Heart right ventricle (tissue), 16 donors: ENCODE measurements at places on chromosomes 3 and 15. TPM values are rescaled to one million over a fixed set of nuclear protein-coding genes. Genes with fewer than 3 reads are reported as not detected.

Gene RASA2
- total RNA-seq = 5.5 TPM

Gene CPA3
- total RNA-seq = 1.6 TPM

Gene CEMIP
- total RNA-seq = 1.5 TPM

GRCh38 chr3:25901796-25902195 is 111.9 kb downstream of the OXSM start:
- no peaks in the 10 kb centered on the region for H3K27me3 ChIP-seq
- no peak overlapping the region for H3K27ac ChIP-seq
- no peak overlapping the region for H3K4me3 ChIP-seq
- H3K4me1 ChIP-seq = no peaks in the 10 kb centered on the region

DNA sequence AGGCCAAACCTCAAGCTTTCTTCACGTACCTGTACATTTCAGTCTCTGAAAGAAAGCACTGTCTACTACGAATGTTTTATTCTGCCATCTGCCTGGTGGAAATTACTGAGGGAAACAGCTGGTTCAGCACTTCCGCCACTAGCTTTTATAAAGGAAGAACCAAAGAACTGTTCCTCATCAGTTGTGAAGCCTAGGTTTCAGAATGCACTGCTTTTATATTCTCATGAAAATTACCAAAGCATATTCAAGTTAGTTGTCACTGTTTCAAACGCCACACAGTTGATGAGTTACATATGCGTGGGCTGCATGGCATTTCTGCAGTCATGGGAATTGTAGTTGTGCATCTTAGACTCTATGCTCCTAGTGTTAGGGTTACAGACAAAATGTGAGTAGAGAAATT is 21.5 kb upstream of the ZBTB38 start:
- H3K4me1 ChIP-seq = no peaks in the 10 kb centered on the region
- H3K27ac ChIP-seq = no peak overlapping the region
- DNase-seq = no peak
- no peaks in the 10 kb centered on the region for H3K27me3 ChIP-seq
- no peak overlapping the region for H3K4me3 ChIP-seq

DNA sequence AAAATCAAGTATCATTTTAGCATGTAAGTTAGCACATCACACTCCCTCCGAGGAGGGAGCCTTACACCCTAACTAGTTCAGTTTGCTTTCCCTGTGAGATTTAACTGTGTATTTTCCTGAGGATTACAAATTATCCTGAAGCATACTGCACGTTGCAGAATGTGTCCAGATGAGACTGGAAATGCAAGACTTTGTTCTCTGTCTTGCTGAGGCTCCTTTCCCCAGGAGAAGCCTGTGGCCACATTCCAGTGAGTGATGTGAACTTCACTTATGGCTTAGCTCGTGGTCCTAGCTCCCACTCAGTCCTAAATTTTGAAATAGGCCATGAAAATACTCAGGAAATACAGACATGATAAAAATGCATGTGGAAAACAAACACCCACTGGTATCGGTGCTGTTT is 23.7 kb downstream of the PDZRN3 start:
- no peaks in the 10 kb centered on the region for H3K27me3 ChIP-seq
- H3K4me3 ChIP-seq = no peak overlapping the region
- H3K36me3 ChIP-seq = no peaks in the 10 kb centered on the region
- H3K4me1 ChIP-seq = peaks cover 30% of the 10 kb centered on the region
- no peak for DNase-seq
- peak overlapping the region; percentile 9 for H3K27ac ChIP-seq

- no peaks in the 10 kb centered on the region for H3K36me3 ChIP-seq
- no peak for DNase-seq
- H3K4me1 ChIP-seq = no peaks in the 10 kb centered on the region
Observed at GRCh38 chr15:43277231-43277823, 10.6 kb upstream of the TGM5 start.

DNA sequence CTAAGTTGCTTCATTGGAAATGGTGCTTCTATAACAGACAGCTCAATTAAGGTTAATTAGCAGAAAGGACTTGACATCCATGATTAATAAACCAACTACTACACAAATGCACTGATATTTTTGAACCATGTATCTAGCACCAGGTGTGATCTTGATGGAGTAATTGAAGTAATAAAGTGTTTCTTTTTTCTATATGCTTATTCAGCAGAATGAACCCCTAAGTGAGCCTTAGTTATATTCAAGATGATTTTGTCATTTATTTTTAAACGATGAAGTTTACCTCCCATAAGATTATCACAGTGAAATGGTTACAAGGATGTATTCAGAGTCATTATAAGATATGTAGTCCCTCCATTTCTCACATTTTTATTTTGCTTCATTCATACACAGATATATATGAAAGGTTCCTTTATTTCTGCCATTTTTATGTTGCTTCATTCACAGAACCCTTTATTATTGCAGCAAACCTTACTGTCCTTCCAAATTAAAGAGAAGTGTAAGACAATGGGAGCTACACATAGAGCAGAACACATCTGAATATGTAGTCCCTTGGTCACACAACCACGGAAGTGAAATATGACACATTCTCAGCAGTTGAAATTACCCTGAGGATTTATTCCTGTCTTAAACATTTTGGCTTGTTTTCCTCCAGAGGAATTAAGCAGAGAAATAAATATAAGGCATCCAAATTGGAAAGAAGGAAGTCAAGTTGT is 295.0 kb downstream of the RAP2B start:
- no peaks in the 10 kb centered on the region for H3K4me1 ChIP-seq
- no peak overlapping the region for H3K4me3 ChIP-seq
- no peaks in the 10 kb centered on the region for H3K36me3 ChIP-seq
- no peaks in the 10 kb centered on the region for H3K27me3 ChIP-seq
- H3K27ac ChIP-seq = no peak overlapping the region

DNA sequence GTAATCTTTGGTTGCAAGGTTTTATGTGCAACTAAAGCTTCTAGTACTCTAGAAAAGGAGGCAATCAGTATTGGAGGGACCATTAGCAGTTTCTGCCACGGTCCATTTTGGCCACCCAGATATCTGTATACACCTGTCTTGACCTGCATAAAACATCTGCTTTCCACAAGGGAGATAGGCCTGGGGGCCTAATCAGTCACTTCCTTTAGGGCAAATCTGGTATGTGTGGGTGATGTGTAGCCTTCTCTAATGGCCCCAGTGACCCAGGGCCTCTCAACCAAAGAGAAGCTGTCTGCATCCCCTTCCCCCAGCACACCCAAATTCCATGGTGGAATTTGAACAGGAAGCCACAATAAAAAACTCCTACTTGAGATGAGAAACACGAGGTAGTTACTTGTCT is 19.5 kb downstream of the IRAK2 start:
- no peaks in the 10 kb centered on the region for H3K27me3 ChIP-seq
- H3K4me3 ChIP-seq = no peak overlapping the region
- no peak for DNase-seq
- peaks cover 20% of the 10 kb centered on the region for H3K4me1 ChIP-seq
- no peaks in the 10 kb centered on the region for H3K36me3 ChIP-seq
- H3K27ac ChIP-seq = no peak overlapping the region

DNA sequence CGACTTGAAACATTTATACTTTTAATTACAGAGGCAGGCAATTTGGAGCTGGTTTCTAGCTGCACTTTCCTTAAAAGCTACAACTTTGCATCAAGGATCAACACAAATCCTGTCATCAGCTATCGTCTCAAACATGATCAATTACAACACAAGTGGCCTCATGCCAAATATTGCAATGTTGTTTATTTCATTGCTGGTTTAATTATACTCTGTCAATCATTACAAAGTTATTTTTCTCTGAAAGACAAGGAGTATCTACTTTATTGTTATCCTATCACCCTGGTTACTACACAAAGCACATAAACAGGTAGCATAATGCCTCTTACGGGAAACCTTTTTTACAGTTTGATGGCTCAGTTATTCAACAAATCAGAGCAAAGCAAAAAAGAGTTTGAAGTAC is 58.0 kb upstream of the FOXB1 start:
- no peak overlapping the region for H3K27ac ChIP-seq
- no peak overlapping the region for H3K4me3 ChIP-seq
- no peaks in the 10 kb centered on the region for H3K27me3 ChIP-seq
- no peaks in the 10 kb centered on the region for H3K4me1 ChIP-seq

- H3K36me3 ChIP-seq = peaks cover 20% of the 10 kb centered on the region
- peaks cover 45% of the 10 kb centered on the region for H3K4me1 ChIP-seq
- H3K27me3 ChIP-seq = no peaks in the 10 kb centered on the region
- peak overlapping the region; percentile 23 for H3K27ac ChIP-seq
- no peak overlapping the region for H3K4me3 ChIP-seq
Observed at GRCh38 chr3:188218603-188219002, 64.6 kb downstream of the LPP start.

DNA sequence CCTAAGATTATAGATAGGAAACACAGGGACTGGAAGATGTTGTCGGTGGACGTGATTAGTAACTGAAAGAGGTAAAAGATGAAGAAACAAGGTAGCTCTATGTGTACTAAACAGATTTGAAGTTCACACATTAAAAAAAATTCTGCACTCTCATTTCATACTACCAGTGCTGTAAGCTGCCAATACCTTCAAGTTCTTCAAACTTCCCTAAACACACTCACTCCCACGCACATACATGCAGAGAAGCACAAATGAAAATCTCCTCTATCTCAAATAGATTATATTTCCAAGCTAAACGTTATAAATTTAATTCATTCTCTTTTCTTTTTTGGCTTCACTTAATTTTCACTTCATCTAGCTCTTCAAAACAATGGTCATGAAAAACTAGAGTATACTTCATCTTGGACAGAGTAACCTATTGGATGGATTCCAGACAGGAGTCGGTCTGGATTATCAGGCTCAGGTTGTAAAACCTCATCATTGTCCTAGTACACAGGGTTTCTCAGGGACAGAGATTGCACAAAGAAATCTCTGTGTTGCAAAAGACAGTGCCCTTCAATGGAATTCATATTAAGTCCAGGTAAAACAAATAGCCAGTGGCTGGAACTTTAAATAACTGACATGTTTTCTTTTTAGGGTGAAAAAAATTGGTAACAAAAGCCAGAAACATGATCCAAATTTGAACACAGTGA is 408.1 kb upstream of the ZNF385D start:
- DNase-seq = no peak
- no peaks in the 10 kb centered on the region for H3K27me3 ChIP-seq
- H3K4me3 ChIP-seq = no peak overlapping the region
- H3K36me3 ChIP-seq = no peaks in the 10 kb centered on the region
- H3K4me1 ChIP-seq = no peaks in the 10 kb centered on the region

GRCh38 chr15:66459818-66460615 is 37.5 kb downstream of the SNAPC5 start:
- H3K27me3 ChIP-seq = no peaks in the 10 kb centered on the region
- no peak for DNase-seq
- H3K4me1 ChIP-seq = no peaks in the 10 kb centered on the region

DNA sequence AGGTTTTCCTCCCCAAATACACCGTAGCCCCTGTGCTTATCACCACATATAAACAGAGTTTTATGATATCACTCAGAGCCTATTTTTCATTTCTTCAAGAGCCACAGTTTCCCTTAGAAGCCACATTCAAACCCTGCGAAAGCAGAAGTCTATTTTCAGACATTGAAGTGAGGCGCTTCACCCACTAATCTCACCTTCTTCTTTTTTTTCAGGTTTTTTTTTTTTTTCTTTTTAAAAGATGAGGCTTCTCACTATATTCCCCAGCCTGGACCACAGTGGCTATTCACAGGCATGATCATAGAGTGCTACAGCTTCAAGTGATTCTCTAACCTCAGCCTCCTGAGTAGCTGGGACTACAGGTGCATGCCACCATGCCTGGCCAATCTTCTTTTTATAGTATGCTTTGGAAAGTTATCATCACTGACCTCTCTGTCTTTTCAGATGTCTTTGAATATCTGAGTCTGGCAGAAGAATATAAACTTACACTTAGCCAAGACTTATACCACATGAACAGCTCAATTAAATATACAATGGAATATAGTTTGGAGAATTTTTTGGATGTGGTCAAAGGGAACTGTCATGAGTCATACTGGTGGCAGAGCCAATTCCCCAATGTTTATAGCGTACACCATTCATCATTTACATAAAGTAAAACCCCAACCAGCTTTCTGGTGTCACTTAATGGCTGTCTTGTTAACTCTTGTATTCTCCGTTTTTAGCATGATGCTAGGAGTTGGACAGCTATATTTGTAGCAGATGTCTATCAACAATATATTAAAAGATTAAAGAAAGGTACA is 59.7 kb upstream of the CCDC50 start:
- H3K36me3 ChIP-seq = no peaks in the 10 kb centered on the region
- no peak overlapping the region for H3K27ac ChIP-seq
- H3K27me3 ChIP-seq = no peaks in the 10 kb centered on the region
- H3K4me3 ChIP-seq = no peak overlapping the region

DNA sequence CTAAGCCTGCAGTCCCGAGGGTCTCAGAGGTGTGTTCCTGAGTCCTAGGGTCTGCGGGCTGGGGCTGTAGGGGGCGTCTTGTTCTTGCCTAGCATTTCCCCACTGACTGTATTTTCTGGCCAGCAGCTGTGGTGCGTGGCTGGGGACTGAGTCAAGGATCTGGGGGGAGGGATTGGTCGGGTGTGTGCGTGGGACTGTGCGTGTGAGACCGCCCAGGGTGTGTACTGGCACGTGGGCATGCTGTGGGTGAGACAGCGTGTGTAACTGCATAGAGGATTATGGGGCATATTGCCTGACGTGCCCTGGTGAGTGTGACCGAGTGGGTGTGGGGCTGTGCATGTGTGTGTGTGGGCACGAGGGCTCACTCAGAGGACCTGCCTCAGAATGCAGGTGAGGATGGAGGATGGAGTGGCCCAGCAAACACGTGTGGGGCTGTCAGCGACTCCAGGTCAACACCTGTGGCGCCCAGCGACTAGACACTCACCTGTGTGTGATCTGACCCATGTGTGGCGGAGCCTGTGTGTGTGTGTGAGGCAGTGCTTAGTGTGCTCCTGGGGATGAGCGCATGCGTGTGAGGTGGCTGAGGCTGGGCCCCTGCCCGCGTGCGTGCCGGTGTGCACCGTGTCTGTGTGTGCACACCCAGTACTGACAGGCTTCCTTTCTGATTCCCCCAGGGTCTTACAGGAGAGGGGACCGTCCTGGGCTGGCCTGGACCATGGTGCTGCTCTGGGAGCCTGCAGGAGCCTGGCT is 20.9 kb downstream of the FBLN2 start:
- H3K4me3 ChIP-seq = no peak overlapping the region
- no peaks in the 10 kb centered on the region for H3K27me3 ChIP-seq

- H3K36me3 ChIP-seq = peaks cover 10% of the 10 kb centered on the region
- no peak for DNase-seq
- H3K4me3 ChIP-seq = no peak overlapping the region
- peaks cover 91% of the 10 kb centered on the region for H3K4me1 ChIP-seq
- no peaks in the 10 kb centered on the region for H3K27me3 ChIP-seq
Observed at GRCh38 chr3:69090021-69090420, 5.3 kb downstream of the ARL6IP5 start.

DNA sequence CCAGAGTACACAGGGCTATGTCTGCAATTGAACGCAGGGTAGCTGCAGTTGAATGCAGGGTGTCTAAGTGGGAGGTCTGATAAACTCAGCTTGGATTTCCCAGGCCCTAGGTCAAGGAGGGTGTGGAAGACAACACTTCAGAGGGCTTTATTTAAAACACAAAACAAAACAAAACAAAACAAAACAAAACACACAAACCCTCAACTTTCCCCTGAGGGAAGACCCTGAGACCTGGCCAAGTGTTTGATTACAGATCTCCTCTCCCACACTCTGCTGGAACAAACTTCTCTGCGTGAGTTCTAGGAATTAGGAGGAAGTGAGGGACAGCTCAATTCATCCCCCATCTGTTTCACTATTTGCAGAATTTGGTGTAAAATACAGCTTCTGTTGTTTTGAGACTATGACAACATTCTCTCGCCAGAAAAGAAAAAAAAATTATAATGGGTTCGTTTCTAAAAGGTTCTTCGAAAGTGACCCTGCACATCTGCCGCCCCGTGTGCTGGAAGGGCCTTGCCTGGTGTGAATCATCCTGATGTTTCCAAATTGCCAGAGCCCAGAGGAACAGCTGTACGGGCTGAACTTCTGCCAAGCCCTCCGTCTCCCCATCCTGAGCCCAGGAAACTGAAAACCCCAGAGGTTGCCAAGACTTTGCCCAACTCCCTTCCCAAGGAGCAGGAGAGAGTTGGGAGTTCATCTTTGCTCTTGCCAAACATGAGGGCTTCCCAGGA is 73.3 kb upstream of the RAD18 start:
- H3K4me3 ChIP-seq = no peak overlapping the region
- H3K4me1 ChIP-seq = peaks cover 22% of the 10 kb centered on the region
- peak overlapping the region; percentile 74 for H3K27ac ChIP-seq
- DNase-seq = peak; percentile 49
